ENCODE measurements at places on chromosomes 5 and 9.

DNA sequence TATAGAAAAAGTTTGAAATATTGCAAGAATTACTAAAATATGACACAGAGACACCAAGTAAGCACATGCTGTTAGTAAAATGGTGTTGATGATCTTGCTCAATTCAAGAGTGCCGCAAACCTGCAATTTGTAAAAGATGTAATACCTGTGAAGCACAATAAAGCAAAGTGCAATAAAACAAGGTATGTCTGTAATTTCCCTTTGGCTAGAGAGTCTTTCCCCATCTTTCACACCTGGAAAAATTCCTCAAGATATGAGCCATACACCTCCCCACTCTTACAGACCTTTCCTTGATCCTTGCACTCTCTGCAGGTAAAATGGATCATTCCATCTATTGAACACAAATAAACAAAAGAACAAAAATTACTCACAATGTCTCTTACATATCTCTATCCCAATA lies 597.8 kb downstream of the EFNA5 start:
- DNase-seq, result no peak

- DNase-seq, result no peak
Observed at GRCh38 chr5:22554475-22554874, 298.7 kb downstream of the CDH12 start.

DNA sequence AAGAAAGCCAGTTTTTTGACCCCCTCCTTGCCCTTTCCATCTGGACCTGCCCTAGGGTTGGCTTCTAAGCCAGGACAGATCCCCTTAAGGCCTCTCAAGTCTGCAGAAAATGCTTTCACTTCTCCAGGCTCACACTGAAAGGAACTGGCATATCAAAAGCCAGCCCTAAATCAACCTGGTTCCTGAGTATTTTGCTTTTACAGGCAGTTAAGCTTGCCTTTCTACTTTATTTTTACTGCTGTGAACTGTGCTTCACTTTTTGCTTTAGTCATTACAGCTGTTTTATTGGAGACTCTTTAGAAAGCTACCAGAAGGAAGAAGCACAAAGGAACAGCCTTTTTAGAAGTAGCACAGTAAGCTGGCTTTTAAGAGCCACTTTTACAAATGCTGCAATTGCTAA lies 5.0 kb downstream of the TARS1 start:
- no peak for DNase-seq

DNA sequence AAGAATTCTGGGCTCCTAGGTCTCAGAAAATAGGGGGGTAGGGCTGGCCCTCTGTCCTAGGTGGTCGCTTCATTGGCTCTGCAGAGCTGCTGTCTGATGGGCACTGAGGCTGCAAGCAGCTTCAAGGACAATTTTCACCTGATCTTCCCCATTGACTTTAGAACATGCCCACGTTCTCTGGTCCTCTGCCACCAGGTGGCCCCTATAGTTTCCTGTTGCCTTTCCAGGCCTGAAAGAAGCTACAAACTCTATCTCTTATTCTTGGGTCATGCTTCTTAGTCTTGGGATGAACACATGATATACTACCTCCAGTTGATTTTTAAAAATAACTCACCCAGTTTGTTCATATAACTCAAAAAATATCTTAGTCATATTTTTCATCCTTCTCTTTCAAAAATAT lies 26.3 kb downstream of the SPZ1 start:
- no peak for DNase-seq

GRCh38 chr9:106621313-106622163 lies 241.4 kb upstream of the ZNF462 start:
- DNase-seq, result no peak

- no peak for DNase-seq
Observed at GRCh38 chr9:35042891-35043545, 29.4 kb downstream of the VCP start.

- DNase-seq, result no peak
Observed at GRCh38 chr9:114371343-114371944, 16.3 kb downstream of the AKNA start.

DNA sequence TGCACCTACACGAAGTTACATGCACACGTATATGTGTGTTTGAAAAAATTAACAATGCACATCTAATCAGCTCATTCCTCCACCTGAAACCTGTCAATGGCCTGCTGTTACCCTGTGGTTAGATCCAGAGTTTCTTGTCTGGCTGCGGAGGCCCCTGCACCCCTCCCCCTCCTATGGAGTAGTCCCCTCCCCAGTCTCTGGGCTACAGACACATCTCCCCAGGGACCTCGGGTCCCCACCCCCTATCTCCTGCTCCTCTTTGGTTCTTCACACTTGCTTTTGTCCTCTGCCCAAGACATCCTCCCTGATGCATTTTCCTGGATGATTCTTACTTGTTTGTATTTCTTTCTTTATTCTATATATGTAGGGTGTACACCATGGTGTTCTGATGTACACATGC lies 27.2 kb downstream of the FAM240B start:
- DNase-seq, result no peak

DNA sequence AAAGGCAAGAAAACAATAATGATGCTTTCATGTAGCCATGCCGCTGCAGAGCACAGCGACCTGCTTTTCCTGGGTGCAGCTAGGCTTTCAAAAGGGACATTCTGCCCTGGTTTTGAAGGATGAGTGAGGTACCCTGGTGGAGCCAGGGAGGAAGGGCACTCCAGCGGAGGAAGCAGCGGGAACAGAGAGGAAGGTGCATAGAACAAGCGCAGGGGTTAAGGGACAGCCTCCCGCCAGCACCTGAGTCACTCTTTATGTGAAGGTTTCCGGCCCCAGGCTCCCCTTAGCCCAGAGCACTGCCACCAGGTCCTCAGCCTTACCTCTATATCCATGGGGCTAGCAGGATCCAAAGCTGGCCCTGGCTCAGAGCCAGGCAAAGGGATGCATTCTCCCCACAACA lies 221.1 kb downstream of the CDK5RAP2 start:
- no peak for DNase-seq

- no peak for DNase-seq
Observed at GRCh38 chr5:64680289-64680688, 10.0 kb upstream of the SHISAL2B start.

DNA sequence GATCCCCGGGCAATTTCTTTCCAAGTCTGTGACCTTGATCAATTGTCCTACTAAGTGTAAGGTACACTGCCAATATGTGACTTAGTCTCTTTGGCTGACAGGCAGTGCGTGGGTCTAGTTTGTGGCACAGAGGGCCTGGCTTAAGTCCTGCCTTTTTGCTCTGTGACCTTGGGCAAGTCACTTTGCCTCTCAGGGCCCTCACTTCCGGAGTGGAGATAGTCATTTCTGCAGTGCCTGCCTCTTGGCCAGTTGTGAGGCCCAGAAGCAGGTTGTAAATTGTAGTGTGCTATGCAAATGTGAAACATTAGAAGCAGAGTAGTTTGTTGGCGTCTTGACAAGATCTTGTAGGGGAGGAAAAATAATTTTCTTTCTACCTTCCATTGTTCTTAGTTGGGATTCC lies 39.0 kb downstream of the KIF4B start:
- no peak for DNase-seq

Data from activated CD4-positive, CD25-positive, alpha-beta regulatory T cell treated with anti-CD3 and anti-CD28 coated beads, Interleukin-2, amount 50 U/mL, for 16 hours (primary cell).